ENCODE measurements at places on chromosomes 7 and 10.

GRCh38 chr10:24552346-24553016, 171.2 kb downstream of the ARHGAP21 start:
- DNase-seq: no peak

DNA sequence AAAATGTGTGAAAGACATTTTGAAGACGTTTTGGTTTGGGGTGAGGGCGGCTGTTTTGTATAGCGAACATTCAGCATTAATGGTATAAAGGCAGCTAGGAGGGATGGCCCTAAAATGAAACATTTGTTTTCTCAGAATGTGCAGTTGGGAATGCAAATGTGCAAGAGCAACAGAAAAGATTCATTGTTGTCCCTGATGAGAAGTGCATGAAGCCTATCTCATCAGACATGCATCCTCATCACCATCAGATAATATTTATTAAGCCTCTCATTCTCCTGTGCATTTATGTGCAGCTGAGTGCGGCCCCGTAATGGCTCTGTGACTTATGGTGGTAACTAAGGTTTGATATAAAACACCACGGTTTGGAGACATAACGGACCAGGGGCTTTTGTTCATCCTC, 199.5 kb downstream of the GFRA1 start:
- no peak for DNase-seq

DNA sequence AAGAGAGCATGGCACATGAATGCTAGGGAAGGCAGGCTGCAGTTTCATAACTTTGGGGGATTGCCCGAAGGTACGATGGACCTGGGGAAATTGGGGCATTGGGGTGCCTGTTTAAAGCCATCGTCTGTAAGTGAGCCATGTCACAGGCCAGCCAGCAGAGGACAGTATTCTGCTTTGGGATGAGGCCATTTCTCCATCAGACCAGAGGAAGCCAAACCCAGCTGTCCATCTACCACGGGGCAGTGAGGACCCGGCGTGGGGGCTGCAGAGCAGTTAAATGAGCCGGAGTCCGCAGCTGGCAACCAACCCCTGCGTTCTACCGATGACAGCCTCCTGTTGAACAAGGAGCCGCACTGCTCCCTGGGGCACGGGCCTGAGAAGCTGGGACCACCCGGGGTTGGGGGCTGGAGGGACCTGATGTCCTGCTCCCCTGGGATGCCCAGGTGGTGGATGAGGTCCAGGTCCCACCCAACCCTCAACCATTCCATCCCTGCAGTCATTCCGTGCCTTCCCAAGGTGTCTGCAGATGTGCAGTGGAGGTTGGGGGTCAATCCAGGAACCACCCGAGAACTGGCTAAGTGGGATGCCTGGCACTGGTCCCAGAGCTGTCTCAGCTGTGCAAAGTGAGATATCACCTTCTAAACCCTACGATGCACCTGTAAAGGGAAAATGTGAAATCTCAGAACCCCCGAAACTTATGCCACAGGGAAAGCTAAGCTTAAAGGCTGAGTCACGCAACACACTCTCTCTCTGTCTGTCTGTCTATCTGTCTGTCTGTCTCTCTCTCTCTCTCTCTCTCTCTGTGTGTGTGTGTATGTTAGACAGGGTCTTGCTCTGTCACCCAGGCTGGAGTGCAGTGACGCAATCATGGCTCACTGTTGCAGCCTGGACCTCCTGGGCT, 12.1 kb upstream of the RHBDD2 start:
- peak; percentile 70 for DNase-seq

DNA sequence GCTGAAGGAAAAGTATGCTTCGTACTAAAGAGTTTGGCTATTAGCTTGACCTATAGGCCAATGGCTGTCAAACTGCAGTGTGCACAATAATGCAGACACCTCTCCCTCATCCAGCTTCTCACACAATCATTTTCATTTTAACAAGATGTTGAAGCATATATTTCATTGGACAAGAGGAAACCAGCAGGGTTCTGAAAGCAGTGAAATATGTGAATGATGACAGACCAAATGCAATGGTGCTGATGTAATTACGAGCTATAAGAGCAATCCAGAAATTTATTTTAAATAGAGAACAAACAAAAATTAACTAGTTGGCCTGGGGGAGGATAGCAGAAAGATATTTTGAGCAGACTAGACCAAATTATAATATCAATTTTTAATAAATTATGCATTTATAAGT, 331.5 kb upstream of the AKR1E2 start:
- DNase-seq: no peak

- no peak for DNase-seq
These were observed 202.6 kb downstream of the GALNT17 start for GRCh38 chr7:71334541-71334940.

GRCh38 chr10:21494191-21495001, 31.1 kb downstream of the SKIDA1 start:
- no peak for DNase-seq

- DNase-seq: no peak
These were observed 11.7 kb upstream of the TBRG4 start for GRCh38 chr7:45122975-45123860.

- peak; percentile 73 for DNase-seq
These were observed 224.7 kb upstream of the PHYHIPL start for GRCh38 chr10:58951746-58952145.

- DNase-seq: peak; percentile 51
These were observed 496.2 kb upstream of the SEMA3D start for GRCh38 chr7:85682833-85683620.

- peak; percentile 63 for DNase-seq
These were observed 302.2 kb downstream of the CCDC3 start for GRCh38 chr10:12699258-12699700.

- DNase-seq: no peak
These were observed 3.9 kb upstream of the CFAP46 start for GRCh38 chr10:132946311-132946710.

DNA sequence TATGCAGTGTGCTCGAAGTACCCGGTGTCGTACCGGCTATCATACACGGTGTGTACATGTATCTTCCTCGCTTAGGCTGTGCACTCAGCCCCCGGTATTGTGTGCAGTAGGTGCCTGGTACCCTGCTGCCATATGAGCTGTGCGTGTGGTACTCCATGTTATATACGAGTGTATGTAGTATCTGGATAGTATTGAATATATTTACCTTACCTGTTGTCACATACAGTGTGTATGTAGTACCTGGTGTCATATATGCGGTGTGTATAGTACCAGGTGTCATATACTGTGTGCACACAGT, 1.2 kb downstream of the ZMYND11 start:
- no peak for DNase-seq

GRCh38 chr10:48684792-48685623, at the start of gene WDFY4:
TSS of gene WDFY4 (plus strand) at chr10:48684873. CDS start at chr10:48709733, 24,860 bp downstream.
- DNase-seq: no peak

DNA sequence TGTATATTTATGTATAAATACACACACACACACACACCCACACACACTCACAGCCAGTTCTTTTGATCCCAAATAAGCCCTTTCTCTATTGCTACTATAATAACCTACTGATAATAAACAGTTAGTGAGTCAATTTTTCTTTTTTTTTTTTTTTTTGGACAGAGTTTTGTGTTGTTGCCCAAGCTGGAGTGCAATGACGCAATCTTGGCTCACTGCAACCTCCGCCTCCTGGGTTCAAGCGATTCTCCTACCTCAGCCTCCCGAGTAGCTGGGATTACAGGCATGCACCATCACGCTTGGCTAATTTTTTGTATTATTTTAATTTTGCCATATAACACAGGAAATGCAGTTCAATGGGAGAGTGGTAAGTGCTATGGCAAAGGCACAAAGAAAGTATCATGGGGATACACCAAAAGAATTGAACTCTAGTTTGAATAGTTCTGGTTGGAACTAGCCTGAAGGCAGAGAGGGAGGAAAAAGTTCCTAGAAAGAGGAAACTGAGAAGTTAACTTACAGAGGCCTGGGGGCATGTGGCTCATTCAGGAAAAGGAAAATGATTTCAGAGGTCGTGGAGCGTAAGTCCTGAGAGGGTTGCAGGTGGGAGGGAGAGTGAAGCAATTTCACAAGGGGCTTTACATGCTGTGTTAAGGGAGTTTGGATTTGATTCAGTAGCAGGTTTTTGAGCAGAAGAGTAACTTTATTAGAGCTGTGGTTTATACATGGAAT, 44.4 kb upstream of the JCAD start:
- DNase-seq: peak; percentile 44
